Transverse colon (tissue), 4 donors: ENCODE measurements at places on chromosomes 12 and 14. TPM values are rescaled to one million over a fixed set of nuclear protein-coding genes. Genes with fewer than 3 reads are reported as not detected.

Gene CCDC197
- not detected for total RNA-seq

Gene MANSC1
- 25.3 TPM for total RNA-seq

Gene APOF
- not detected for total RNA-seq

Gene DCTN2
- 180 TPM for total RNA-seq

Gene LBHD2
- total RNA-seq: not detected

Gene PCED1B
- 3.0 TPM for total RNA-seq

Gene AVPR1A
- total RNA-seq: 0.95 TPM

Gene HOXC4
- 0.68 TPM for total RNA-seq

Gene AP4S1
- 3.4 TPM for total RNA-seq

Gene KICS2
- total RNA-seq: 2.8 TPM

Gene DDX47
- total RNA-seq: 34.5 TPM

Gene KRT83
- not detected for total RNA-seq

Gene TMCC3
- total RNA-seq: 6.4 TPM

Gene CNTN1
- total RNA-seq: 3.2 TPM

Gene IL23A
- total RNA-seq: 1.3 TPM

Gene ZDHHC17
- 18.3 TPM for total RNA-seq

Gene PDE3A
- 150 TPM for total RNA-seq

Gene ZNF891
- total RNA-seq: 1.4 TPM

Gene CISTR
- not detected for total RNA-seq

Gene SPX
- not detected for total RNA-seq

Gene HVCN1
- 7.3 TPM for total RNA-seq

Gene TAS2R9
- total RNA-seq: not detected

Gene SIX4
- not detected for total RNA-seq

Gene TTC9
- 0.41 TPM for total RNA-seq

Gene HAL
- total RNA-seq: 1.1 TPM

Gene MEG3
- total RNA-seq: 18.6 TPM

Gene SIX1
- not detected for total RNA-seq

Gene RBP5
- total RNA-seq: not detected

Gene PGF
- total RNA-seq: 9.7 TPM

Gene PLEKHA5
- 78.0 TPM for total RNA-seq

Gene PZP
- not detected for total RNA-seq

Gene RERGL
- 1.1 TPM for total RNA-seq

Gene TOMM20L
- total RNA-seq: not detected

Gene NRXN3
- total RNA-seq: 4.8 TPM

Gene PTPN21
- total RNA-seq: 29.5 TPM

Gene KERA
- total RNA-seq: not detected

Gene GNG2
- 7.5 TPM for total RNA-seq

Gene FOXN4
- total RNA-seq: not detected

Gene RFX4
- total RNA-seq: not detected

Gene CCDC175
- total RNA-seq: 0.95 TPM

Gene KRT1
- total RNA-seq: not detected
